ENCODE measurements at places on chromosomes 13 and 19.

- no peak for DNase-seq
Observed at GRCh38 chr19:34499155-34499834, 17.7 kb downstream of the WTIP start.

DNA sequence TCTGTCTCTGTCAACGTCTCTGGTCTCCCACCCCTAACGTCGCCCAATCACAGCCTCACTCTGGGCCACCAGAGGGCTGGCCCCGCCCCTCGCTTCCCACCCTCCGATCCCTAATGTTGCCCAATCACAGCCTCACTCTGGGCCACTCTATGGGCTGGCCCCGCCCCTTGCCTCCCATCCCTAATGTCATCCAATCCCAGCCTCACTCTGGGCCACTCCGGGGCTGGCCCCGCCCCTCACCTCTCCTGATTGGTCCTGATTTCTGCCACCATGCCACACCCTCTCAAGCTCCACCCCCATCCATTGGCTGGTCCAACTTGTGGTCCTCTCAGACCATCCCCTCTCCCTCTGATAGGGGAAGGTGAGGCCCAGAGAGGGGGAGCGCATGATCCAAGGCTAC, 24.9 kb downstream of the CELF5 start:
- DNase-seq = no peak

GRCh38 chr13:101535192-101535746, 82.8 kb downstream of the ITGBL1 start:
- DNase-seq = no peak

DNA sequence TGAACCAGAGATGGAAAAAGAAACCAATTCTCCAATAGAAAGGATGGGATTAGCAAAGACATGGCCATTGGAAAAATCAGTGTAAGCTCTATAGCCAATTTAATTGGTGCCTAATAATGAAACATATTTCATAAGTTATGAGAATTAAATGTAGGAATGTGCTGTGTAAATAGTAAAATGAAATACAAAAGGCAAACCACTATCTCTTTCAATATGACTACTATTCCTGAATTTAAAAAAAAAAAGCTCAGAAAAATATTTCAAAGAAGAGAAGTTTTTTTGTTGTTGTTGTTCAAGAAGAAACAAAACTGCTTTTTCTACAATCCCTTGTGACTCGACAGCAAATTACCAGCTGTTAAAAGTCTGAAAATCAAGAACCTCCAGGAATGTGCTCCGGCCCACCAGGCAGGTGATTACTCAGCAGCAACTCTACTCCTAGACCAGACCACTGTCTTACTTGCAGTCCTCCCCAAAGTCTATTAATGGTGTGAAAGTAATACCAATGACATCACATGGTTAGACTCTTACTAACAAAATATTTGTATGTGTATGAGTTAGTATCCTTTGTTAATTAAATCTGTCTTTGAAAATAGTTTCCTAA, 362.4 kb downstream of the KCTD12 start:
- no peak for DNase-seq

DNA sequence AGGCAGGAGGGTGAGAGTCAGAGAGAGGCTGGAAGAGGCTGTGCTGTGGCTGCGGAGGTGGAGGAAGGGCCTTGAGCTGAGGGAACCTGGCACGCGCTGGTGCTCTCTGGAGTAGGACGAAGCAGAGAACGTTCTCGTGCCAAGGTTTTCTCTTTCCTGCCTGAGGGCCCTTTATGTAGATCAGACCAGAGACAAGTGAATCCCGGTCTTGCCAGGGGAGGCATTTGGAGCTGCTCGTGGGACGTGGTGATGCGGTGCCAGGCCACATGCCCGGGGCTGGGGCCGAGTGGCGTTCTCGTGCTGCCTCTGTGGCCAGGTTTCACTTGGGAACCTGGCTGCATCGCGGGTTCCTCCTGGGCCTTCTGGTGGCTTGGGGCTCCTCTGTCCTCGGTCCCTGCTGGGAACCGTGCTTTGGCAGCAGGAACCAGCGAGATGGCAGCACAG, 54.2 kb downstream of the KDM4B start:
- no peak for DNase-seq

- DNase-seq = no peak
Observed at GRCh38 chr13:45258334-45258675, 57.5 kb upstream of the KCTD4 start.

- peak; percentile 88 for DNase-seq
Observed at GRCh38 chr19:50333235-50333736, 4.1 kb upstream of the KCNC3 start.

DNA sequence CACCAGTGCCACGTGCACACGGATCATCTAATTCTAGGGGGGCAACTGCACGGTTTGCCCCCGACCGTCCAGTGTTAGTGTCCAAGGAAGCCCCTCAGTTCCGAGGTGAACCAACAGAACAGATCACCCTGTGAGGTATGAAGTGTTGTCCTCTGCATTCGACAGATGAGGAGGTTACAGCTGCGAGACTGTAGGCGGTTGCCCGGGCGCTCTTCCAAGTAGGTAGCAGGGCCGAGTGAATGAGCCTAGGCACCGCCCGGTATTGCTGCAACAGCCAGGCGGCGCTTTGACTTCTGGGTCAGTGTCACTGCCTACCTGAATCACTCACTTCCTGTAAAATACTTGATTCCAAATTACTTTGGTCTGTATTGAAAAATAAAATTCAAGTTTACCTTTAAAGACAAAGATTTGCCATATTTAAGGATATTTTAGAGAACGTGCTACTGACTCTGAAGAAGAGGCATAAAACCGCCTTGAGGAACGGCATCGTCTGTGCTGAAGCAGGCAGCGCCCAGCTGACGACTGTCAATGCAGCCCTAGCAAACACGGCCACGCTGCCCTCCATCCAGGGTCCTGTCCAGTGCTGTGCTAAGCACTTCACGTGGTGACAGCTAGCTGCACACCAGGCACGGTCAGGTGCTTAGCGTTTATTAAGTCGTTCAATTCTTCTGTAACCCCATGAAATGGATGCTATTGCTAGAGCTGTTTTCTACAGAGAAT, 19.3 kb upstream of the RASA3 start:
- peak; percentile 78 for DNase-seq

DNA sequence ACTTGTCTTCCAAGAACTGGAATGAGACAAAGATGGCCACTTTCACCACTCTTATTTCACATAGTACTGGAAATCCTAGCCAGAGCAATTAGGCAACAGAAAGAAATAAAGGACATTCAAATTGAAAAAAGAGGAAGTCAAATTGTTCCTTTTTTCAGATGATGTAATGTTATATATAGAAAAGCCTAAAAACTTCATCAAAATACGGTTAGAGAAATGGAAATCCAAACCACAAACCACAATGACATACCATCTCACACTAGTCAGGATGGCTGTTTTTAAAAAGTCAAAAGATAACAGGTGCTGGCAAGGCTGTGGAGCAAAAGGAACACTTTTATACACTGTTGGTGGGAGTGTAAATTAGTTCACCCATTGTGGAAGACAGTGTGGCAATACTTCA, 113.3 kb upstream of the SPRY2 start:
- no peak for DNase-seq

- no peak for DNase-seq
Observed at GRCh38 chr13:80552851-80553440, 212.0 kb upstream of the SPRY2 start.

DNA sequence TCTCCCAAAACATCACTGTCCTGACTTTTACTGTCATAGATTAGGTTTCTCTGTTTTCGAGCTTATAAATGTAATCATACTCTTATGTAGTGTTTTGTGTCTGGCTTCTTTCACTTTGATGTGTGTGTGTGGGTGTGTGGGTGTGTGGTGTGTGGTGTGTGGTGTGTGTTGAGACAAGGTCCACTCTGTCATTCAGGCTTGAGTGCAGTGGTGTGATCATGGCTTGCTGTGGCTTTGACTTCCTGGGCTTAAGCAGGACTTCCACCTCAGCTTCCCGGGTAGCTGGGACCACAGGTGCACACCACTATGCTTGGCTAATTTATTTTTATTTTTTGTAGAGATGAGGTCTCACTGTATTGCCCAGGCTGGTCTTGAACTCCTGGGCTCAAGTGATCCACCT, 59.6 kb downstream of the PDS5B start:
- peak; percentile 2 for DNase-seq

GRCh38 chr13:77918391-77919245, at the start of gene EDNRB:
Gene EDNRB (minus strand): TSS chr13:77918831. CDS start chr13:77918573, 258 bp downstream.
- DNase-seq = no peak

DNA sequence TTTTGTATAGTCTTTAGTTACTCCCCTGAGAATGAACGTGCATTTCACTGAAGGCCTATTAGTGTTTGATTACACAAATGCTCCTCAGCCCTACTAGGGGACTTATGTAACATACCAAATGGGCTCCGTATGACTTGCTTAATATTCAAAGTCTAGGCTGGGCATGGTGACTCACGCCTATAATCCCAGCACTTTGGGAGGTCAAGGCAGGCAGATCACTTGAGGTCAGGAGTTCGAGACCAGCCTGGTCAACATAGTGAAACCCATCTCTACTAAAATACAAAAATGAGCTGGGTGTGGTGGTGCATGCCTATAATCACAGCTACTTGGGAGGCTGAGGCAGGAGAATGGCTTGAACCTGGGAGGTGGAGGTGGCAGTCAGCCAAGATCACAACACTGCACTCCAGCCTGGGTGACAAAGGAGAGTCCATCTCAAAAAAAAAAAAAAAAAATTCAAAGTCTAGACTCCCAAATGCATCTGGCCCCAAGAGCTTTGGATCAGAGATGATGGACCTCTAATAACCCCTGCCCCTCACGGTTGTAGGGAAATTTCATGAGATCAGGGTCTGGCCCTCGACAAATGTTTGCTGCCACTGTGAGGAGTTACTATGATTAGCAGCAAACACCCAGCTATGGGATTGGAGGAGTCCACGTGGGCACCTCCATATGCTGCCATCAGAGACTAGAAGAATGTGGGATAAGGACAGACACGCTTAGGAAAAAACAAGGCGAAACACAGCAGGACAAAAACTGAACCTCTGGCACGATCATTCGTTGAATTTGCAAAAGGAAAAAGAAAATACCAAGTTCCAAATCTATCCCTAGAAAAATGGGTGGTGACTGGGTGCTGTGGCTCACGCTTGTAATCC, 4.6 kb downstream of the FBXO17 start:
- DNase-seq = no peak

Data from CD4-positive, alpha-beta T cell treated with Interleukin-6 for 4 hours (primary cell).